ENCODE measurements at places on chromosomes 6 and 20.
A peak's percentile ranks its signal among the peaks of the same experiment; 100 is the strongest.

- no peak for DNase-seq
Measured at GRCh38 chr6:1482381-1483166, 93.2 kb downstream of the FOXF2 start.

- DNase-seq: no peak
Measured at GRCh38 chr6:167795321-167795811, 31.3 kb upstream of the AFDN start.

GRCh38 chr6:28167068-28167467 lies 25.4 kb downstream of the ZKSCAN8 start:
- DNase-seq: peak; percentile 42

DNA sequence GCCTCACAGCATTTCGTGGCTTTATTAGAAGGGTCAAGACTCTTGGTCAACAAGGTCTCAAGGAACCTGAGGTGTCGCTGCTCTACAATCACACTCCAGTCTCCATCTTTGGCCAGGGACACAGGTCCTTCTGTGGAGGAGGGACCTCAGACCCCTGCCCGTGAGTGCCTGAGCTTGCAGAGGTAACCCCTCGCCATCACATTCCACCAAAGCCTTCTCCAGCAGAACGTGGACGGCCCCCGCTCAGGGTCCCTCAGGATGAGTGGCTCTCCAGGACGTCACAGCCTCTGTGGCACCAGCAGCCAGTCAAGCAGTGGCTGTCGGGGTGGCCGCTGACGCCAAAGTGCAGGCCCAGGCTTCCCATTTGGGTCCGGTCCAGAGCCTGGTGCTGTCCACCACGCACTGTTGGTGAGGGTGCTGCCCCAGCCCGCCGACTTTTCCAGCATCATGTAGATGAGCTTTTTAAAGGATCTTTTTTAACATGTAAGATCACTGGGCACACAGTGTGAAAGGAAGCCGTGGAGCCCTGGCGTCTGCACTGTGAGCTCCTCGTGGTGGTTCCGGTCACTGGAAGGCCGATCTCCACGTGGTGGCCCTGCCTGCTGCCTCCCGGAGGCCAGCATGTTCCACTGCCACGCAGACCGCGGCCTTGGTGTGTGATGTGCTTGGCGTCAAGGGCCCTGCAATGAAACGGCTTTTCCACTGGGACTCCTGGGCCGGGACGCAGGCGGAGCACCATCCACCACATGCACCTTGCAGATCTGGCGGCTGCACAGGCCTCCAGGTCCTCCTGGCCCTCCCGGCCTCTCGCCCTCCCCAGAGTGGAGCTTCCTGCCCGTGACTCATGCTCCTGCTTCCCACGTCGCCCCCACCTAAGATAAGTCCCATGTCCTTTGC lies 8.3 kb upstream of the KIF25 start:
- no peak for DNase-seq

DNA sequence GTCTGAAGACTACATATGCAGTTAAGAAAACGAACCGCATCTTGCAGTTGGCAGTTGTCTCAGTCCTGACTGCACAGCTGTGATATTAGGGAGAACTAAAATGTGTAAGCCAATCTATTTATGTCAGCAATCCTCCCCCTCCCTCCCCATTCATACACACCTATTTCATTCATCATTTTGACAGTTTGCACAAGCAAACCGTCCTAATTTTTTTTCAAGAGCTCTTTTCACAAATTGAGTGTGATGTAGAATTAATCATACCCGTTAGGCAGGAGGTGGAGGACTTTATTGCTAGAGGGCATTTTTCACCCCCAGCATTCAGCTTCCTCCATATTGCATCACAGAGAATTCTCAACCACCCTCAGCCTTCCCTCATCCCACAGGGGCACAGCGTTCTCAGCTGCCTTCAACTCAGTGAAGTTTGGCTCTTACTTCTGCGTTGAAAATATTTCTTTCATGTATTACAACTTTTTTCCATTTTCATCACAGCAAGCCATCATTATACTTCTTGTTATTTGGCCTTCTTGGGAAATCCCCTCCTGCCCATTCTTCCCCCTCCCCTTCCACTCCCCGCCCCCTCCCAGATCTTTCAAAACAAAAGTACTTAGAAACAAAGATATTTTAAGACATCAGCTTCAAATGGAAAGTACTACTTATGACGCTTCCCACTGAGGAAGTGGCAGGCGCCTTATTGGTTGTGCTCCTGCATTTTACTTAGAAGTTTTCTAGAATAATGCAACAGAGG lies 37.5 kb downstream of the NOX3 start:
- DNase-seq: peak; percentile 89

- DNase-seq: no peak
Measured at GRCh38 chr20:40414843-40415615, 274.0 kb downstream of the MAFB start.

GRCh38 chr6:131172222-131172621 lies 37.0 kb downstream of the AKAP7 start:
- DNase-seq: peak; percentile 56

DNA sequence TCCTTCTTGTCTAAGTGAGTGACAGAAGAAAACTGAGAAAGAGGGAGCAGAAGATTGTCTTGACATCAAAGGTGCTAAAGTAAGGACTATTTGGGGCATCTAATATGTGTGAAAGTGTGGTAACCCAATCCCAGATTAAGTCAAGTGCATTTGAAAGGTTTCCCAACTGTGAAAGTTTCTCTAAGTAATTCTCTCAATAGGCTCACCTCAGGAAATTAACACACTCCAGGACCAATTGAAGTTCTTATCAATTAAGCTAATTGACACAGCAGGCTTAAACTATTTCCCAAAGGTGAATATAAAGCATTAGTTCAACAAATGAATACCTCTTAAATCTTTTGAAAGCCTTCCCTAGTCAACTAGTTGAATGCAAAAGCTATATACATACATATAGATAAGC lies 212.8 kb upstream of the FUT9 start:
- DNase-seq: no peak

GRCh38 chr20:43017241-43018030 lies 172.3 kb downstream of the PTPRT start:
- no peak for DNase-seq

DNA sequence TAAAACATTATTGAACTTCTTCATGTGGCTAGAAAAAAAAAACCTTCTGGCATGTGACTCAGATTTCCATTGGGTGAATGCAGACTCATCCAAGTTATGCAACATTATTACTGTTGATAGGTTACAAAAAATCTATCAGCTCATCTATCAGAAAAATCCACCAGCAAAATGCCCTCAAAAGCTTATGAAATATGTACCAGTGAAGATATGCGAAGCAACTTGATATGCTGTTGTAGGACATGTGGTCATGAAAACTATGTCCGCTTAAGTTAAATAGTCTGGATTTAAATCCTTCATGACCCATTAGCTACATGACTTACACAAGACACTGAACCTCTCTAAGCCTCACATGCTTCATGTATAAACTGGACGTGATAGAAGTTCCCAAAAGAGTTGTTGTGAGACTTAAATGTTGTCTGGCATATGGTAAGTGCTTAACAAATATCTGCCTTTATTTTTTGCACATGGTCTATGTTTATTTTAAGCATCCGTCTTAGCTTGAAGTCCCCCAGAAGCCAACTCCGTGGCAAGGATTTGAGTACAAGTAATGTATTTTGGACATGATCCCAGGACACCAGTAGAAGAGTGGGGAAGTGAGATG lies 12.5 kb upstream of the BFSP1 start:
- peak; percentile 92 for DNase-seq

- DNase-seq: no peak
Measured at GRCh38 chr20:1338096-1338495, 9.2 kb upstream of the SDCBP2 start.

GRCh38 chr6:16153211-16153820 lies 24.4 kb downstream of the MYLIP start:
- DNase-seq: no peak

DNA sequence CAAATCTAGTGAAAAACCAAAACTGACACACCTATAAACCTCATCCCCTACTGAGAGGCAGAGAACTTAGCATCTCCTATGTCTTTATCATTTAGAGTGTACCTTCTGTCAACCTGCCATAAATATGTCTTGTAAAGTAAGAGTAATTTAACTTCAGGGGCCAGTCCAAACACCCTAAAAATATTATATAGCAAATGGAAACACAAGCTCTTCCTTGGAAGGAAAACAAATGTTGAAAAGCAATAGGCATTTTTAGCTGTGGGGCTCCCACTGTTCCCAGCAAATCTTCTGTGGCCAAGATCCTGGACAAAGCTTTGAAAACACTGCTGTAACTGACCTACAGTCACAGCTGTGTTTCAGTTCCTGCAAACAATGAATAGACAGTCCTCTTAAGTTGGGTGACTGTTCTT lies 140.0 kb upstream of the RNF217 start:
- DNase-seq: no peak

DNA sequence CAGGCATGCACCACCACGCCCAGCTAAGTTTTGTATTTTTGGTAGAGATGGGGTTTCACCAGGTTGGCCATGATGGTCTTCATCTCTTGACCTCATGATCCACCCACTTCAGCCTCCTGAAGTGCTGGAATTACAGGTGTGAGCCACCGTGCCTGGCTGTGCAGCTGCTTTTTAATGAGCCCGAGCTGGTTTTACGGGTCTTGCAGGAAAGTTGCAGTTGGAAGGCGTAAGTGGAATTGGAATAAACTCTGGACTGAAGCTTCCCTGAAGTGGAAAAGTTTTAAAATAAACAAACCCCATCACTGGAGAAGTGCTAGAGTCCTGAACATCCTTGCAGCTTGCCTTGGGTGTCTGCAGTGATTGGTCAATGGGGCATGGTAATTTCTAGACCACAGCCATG lies 40.4 kb downstream of the KIF25 start:
- no peak for DNase-seq

GRCh38 chr20:1287787-1288569 lies 21.9 kb downstream of the SNPH start:
- DNase-seq: no peak

DNA sequence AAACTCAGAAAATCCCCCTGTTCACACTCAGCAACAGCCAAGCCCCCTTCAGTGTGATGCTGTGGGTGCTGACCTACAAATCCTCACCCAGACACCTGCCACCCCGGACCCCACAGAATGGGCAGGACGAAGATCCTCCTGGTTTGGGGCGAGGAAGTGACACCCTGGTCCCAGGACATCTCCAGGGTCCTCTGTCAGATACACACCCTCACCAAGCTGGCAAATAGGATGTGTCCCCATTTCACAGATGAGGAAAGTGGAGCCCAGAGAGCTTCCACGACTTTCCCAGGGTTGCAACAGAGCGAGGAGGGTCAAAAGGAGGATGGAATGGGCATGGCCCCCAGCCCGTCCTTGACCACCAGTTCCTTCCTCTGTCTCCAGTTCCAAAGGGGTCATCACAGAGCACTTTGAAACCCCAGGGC lies 92.0 kb upstream of the AFDN start:
- DNase-seq: no peak

DNA sequence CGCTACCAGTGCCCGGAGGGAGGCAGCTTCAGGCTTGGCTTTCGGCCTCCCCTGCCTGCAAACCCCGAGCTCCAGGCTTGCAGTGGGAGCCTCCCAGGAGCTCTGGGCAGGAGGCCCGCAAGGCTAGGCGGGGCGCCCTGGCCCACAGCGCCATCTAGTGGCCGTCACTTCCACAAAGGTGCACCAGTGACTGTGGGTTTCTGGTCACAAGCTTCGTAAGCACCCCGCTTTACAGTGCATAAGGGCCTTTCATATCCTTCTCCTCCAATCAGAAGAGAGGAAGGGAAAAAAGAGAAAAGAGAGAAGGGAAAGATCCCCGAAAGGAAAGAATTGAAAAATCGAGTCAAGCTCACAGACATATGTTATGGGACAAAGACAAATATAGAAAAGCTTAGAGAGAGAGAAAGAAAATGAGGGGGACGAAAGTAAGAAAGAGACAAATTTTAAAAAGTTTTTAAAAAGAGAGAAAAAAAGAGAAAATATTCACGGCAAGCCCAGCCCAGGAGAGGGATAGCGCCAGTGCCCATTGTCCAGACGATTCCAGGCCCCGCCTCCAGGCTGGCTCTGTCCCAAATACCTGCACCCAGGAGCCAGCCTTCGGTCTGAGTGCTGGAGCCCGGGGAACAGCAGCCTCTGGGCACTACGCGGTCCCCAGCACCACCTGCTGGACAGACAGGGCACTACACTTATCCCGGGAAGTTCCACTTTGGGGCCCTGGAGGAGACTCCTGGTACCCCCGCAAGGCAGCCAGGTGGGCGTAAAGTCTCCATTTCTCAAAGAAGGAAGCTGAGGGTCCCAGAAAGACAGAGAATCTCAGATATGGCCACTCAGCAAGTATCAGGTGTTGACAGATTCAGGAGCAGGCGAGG lies 207.1 kb downstream of the PREX1 start:
- peak; percentile 87 for DNase-seq

- DNase-seq: peak; percentile 17
Measured at GRCh38 chr6:19399406-19399805, 437.8 kb upstream of the ID4 start.

DNA sequence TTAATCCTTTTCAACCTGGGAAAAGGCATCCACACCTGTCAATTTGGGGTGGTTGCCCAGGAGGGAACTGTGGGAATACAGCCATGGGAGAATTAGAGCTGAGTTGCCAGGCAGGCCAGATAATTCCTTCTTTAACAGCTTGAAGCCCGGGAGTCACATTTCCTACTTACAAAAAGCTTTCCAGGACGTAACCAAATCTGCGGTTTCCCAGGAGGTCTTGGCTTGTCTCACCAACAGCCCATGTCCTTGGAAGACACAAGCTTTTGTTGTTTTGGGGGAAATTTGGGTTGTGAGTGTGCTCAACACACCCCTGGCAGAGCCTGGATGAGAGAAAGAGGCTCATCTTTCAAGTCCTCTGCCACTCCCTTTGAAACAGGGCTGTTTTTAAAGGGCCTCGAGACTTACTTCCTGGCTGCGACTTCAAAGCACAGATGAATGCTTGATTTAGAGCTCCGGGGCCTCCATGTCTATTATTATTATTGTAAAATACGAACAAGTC lies 465.9 kb upstream of the BTBD3 start:
- DNase-seq: no peak

- DNase-seq: peak; percentile 34
Measured at GRCh38 chr6:128124713-128125112, 223.9 kb upstream of the THEMIS start.

DNA sequence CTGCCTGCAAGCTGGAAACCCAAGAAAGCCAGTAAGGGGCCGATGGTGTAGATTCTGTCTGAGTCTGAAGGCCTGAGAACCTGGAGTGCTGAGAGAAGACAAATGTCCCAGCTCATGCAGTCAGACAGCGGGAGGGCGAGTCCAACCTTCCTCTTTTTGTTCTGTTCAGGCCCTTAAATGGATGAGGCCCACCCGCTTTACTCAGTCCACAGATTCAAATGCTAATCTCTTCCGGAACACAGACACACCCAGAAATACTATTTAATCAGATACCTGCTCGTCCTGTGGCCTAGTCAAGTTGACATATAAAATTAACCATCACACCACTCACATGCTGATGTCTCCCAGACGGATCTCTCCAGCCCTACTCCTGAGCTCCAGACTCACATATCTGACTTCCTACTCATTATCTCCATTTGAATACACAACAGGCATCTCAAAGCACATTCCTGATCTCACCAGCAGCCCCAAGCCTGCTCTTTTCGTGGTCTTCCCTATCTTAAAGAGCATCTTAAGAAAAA lies 26.7 kb upstream of the SRC start:
- peak; percentile 25 for DNase-seq

Measured in adipocyte (in vitro differentiated cells).